GM10248 (cell line): ENCODE measurements at places on chromosomes 7 and 10.
A peak's percentile ranks its signal among the peaks of the same experiment; 100 is the strongest.

DNA sequence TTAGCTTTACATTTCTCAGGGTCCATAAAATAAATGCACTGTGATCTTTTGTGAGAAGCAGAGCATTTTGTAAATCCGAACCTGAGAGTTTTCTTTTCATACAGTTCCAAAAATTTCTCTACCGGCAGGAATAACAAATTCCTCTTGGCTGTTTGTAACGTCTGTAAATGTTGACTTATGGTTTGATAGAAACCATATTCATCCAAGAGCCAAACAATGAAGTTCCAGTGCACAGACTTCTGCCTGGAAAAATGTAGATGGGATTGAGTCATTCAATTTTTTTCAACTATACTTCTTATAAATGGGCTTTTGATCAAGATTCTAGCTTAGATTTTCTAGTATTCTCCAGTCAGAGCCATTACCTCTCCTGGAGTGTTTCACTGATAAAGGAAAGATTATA lies 530.6 kb downstream of the TFEC start:
- no peak for DNase-seq

DNA sequence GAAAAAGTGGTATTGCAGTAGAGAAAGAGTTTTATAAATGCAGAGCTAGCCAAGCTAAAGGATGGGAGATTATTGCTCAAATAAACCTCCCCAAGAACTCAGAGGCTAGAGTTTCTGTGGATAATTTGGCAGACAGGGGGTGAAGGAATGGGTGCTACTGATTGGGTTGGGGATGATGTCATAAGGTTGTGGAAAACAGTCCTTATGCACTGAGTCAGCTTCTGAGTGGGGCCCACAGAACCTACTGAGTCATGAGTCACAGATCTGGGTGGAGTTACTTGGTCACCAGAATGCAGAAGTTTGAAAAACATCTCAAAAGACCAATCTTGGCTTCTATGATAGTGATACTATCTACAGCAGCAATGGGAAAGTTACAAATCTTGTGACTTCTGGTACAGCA lies 1146.7 kb downstream of the TYW1 start:
- DNase-seq: no peak

GRCh38 chr7:51160990-51161615 lies 155.5 kb downstream of the COBL start:
- peak; percentile 51 for DNase-seq

DNA sequence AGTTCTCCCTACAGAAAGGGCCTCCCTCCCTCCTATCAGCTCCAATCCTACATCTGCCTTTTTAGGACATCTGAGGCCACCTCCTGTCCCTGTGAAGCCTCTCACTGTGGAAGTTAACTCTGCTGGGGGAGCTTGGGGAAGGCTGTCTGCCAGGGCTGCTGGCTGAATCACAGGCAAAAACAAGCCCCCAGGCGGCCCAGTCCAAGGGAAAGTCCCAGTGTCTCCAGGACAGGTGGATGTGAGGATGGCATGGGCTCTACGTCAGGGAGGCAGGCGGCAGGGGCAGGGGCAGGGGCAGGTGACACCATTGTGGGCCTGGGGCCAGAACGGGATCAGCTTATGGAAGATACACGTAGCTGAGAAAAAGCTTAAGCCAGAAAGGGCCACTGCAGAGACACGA lies 240.2 kb downstream of the MAD1L1 start:
- DNase-seq: no peak

- DNase-seq: no peak
These were observed 108.7 kb downstream of the TCF7L2 start for GRCh38 chr10:113058523-113059370.

- DNase-seq: no peak
These were observed 144.4 kb downstream of the PKD1L1 start for GRCh38 chr7:47803846-47804245.

- DNase-seq: peak; percentile 76
These were observed 23.1 kb upstream of the ST7 start for GRCh38 chr7:116929914-116930913.

- DNase-seq: no peak
These were observed 19.4 kb upstream of the FHIP2A start for GRCh38 chr10:114802177-114802576.
